ENCODE measurements at places on chromosomes 13 and 19.

- DNase-seq: no peak
These were observed 40.5 kb upstream of the DCT start for GRCh38 chr13:94520001-94520400.

GRCh38 chr13:95033890-95034289 is 267.4 kb downstream of the ABCC4 start:
- no peak for DNase-seq

- peak; percentile 53 for DNase-seq
These were observed 123.0 kb downstream of the SLC7A1 start for GRCh38 chr13:29472332-29472961.

DNA sequence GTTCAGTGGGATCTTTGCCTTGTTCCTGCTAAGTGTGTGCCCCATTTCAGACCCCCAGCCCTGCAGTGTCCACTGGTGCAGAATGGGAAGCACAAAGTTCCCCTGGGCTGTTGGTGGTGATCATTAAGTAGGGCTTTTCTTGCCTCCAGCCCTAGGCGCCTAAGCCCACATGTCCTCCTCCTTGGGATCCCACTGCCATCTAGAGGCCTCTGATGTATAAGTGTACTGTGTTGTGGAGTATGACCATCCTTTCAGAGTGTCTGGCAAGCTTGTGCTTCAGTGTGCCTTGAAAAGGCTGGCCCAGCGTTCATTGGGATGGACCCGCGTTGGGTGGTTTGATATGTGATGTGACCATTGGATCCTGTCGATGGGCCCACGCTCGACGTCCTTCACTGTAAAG is 71.2 kb downstream of the WASF3 start:
- DNase-seq: peak; percentile 7

- no peak for DNase-seq
These were observed 10.0 kb upstream of the CABP5 start for GRCh38 chr19:48053856-48054255.

DNA sequence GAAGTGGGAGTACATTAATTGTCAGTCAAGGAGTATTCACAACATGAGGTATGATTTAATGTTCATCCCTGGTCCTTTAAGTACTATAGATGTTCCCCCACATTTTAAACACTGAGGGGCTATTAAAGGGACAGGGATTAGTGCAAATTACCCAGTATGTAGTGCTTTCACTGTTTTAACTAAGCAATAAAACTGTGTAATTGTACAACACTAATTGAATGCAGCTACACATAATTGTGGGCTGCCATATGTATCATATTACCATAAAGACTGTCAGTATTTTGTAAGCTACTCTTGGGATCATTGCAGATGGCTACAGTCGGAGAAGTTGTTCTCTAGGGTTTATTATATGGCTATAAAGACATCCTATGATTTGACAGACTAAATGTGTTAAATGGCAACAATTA is 316.6 kb downstream of the DCLK1 start:
- no peak for DNase-seq

- DNase-seq: no peak
These were observed 18.1 kb upstream of the EID2 start for GRCh38 chr19:39557811-39558623.

DNA sequence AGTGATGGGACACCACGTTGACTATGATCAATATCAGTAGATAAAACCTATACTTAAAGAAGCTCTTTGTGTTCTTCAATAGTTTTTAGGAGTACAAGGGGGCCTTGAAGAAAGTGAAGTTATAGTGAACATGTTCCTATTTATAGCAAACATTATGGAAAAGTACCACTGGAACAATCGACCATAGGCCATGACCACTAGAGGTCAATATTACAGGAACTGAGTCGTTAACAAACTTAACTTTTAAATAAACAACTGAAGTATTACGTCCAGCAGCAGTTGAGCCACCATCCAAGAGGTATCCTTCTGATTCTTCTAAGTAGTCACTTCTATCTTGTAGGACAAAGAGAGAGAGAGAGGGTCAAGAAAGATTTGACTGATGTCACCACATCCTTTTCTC is 391.0 kb upstream of the SLITRK5 start:
- no peak for DNase-seq

GRCh38 chr19:1019980-1020867 is 699 bp downstream of the TMEM259 start:
- DNase-seq: peak; percentile 50

DNA sequence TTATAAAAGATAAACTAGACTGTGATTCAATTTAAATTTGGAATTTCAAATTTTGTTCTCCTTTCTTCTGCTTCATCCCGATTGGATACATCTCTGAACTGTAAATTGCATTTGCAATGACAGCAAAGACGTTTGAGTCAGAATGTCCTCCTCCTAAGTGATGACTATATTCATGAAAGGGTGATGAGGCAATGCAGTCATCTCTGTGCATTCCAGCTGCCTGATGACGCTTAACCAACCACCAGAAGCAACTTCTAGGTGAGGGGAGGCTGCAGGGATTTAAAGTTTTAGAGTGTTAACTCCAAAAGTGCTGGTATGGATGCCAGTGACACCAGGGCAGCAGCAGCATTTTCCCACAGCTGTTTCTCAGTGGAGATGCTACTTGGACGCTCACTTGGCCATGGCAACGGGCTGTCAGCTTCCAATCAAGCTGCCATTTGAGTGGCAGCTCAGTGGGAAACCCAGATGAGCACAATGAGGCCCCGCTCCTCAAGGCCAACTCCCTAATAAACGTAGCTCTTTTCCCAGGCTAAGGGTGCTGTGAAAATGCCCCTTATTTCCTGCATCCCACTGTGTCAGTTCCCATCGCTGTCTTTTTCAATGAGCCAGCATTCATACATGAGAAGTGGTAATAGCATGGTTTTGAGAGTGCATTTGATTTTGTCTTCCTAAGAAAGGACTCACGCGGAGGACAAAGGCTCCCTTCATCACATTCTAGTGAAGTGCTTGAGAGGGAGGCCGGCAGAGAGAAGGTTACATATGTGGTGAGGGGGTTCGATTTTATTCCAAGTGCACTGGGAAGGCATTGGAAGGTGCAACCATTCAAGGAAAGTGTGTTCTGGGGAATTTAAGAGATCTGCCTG is 45.2 kb upstream of the AMER2 start:
- DNase-seq: no peak

- DNase-seq: no peak
These were observed 88.1 kb upstream of the SOX21 start for GRCh38 chr13:94800423-94800822.

DNA sequence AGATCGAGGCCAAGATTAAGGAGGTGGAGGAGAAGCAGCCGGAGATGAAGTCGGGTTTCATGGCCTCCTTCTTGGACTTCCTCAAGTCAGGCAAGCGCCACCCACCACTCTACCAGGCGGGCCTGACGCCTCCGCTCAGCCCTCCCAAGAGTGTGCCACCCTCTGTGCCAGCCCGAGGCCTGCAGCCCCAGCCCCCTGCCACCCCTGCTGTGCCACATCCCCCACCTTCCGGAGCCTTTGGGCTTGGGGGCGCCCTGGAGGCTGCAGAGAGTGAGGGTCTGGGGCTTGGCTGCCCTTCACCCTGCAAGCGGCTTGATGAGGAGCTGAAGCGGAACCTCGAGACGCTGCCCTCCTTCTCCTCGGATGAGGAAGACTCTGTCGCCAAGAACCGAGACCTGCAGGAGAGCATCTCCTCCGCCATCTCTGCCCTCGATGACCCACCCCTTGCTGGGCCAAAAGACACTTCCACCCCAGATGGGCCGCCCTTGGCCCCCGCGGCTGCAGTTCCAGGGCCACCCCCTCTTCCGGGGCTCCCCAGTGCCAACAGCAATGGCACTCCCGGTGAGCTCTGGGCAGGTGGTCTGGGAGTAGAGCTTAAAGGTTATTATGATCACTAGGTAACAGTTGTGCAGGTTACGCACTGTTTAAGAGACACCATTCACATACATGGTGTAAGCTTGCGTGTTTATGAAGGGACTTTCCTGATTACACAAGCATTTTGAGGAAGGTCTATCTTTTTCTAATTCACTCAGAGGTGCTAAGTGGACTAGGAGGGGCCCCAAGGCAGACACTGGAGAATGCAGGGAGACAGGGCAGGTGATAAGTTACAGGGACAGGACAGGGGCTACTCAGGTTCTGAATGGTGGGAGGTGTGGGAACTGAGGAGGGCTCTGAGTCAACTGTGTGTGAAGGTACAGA is 8.7 kb downstream of the PRR12 start:
- no peak for DNase-seq

DNA sequence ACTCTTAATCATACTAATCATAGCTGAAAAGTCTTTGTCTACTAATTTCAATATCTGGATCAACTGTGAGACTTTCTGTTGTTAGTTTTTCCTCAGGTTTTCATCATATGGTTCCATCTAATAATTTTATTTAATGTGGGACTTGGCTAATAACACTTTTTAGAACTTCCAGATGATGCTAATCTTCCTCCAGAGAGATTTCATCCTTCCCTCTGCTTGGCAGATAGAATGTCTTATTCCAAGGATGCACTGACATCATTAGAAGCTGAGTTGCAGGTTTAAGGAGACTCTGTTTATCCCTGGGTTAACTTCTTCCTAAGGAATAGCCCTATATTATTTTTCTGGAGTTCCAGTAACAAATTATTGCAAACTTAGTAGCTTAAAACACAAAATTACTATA is 325.6 kb downstream of the COG6 start:
- DNase-seq: no peak

DNA sequence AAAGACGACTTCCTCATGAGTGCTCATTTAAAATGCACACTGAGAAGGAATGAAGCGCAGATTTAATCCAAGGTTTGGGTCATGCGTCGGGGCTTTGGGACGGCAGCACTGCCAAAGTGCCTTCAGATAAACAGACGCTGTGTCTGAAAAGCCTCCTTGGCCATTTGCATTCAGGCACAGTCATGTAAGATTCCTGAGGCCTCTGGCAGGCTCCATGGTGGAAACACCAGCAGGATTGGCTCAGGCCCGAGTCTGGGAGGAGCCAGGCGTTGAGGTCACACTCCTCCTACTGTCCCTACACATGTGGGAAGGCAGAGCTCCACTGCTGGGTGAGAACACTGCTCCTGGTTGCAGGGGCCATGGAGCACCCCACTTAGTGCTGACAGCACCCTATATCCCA is 113.3 kb upstream of the KL start:
- DNase-seq: no peak

DNA sequence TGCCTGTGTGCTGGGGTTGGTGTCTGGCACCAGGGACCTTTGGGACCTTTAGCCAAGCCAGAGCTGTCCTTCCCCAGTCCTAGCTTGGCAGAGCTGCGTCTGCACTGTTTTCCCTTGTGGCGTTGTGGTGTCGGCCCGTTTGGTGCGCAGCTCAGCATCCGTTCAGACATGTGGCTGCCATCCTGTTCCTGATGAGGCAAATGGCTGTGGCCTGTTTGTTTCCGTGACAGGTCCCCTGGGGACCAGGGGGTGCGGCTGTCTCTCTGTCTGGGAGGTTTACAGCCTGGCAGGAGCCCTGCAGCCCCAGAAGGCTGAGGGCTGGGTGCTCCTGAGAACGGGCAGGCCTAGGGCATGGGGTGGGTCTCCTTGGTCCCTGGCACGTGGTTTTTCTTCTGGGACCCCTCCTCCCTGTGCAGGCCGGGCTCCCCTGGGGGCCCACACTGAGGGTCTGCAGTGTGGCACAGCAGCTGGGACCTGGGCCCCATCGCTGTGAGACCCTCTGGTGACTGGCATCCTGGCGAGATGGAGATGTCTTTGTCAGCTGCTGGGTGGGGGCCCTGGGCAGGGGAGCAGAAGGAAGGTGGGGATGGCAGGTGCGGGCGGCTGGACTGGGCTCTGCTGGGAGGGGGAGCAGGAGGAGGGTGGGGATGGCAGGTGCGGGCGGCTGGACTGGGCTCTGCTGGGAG is 4.0 kb downstream of the SPPL2B start:
- peak; percentile 88 for DNase-seq

DNA sequence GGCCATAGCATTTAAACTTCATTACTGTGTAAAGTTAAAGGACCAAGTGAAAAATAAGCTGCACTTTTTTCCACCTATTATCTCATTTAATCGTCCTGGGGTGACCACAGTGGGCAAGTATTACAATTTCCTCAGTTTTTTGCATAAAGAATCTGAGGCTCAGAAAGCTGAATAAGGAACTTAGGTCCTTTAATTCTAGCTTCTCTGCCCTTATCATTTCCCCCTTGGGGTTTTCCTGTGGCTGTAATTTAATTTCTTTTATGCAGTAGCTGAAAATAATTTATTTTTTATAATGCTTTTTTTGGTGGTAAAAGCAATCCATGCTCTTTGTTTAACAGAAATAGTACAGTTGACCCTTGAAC is 59.8 kb upstream of the RCBTB2 start:
- no peak for DNase-seq

Measured in DND-41 (cell line).